Central memory CD4-positive, alpha-beta T cell (primary cell): ENCODE measurements at places on chromosomes 6 and 20.

- DNase-seq: no peak
These were observed 139.1 kb downstream of the COL9A1 start for GRCh38 chr6:70163795-70164194.

GRCh38 chr20:46588532-46589511 lies 38.4 kb upstream of the OCSTAMP start:
- DNase-seq: no peak

DNA sequence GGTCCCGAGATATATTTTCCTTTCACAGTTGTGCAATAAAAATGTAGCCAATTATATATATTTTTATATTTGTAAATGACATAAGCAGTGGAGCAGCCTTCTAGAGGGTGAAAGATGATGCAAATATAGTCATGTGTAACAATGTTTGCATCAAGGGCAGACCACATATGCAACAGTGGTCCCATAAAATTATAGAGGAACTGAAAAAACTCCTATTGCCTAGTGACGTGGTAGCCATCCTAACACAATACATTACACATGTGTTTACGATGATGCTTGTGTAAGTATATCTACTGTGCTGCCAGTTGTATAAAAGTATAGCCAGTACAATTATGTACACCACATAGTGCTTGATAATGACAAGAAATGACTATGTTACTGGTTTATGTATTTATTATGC lies 162.8 kb downstream of the ZFAND3 start:
- DNase-seq: no peak

DNA sequence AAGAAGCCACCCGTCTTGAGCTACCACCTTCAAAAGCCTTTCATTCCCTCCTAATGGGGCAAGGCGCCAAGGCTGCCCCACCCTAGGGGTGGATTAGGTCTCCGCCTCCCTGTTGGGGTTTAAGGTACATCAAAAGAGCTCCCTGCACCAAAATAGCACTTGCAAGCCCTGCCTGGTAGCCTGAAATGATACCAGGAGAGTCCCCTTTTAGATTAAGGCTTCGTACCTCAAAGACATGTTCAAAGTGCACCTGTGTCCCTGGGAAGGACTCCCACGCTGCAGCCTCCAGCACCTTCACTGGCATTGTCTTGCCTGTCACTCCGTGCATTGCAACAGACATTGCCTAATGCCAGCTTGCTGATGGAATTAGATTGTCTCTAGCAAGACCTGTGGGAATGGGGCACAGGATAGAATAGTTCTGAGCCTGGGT lies 15.7 kb upstream of the CDKN1A start:
- DNase-seq: no peak

- no peak for DNase-seq
These were observed 70.0 kb downstream of the CD109 start for GRCh38 chr6:73766040-73766439.

DNA sequence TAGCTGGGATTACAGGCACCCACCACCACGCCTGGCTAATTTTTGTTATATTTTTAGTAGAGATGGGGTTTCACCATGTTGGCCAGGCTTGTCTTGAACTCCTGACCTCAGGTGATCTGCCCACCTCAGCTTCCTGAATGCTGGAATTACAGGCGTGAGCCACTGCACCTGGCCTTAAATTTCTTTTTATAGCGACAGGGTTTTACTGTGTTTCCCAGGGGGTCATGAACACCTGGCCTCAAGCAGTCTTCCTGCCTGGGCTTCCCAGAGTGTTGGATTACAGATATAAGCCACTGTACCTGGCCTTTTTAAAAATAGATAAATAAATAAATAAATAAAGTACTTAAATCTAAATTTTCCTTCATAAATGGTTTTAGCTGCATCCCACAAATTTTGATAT lies 57.5 kb downstream of the LIN28B start:
- no peak for DNase-seq

GRCh38 chr6:127180426-127180825 lies 62.0 kb downstream of the RSPO3 start:
- DNase-seq: no peak

DNA sequence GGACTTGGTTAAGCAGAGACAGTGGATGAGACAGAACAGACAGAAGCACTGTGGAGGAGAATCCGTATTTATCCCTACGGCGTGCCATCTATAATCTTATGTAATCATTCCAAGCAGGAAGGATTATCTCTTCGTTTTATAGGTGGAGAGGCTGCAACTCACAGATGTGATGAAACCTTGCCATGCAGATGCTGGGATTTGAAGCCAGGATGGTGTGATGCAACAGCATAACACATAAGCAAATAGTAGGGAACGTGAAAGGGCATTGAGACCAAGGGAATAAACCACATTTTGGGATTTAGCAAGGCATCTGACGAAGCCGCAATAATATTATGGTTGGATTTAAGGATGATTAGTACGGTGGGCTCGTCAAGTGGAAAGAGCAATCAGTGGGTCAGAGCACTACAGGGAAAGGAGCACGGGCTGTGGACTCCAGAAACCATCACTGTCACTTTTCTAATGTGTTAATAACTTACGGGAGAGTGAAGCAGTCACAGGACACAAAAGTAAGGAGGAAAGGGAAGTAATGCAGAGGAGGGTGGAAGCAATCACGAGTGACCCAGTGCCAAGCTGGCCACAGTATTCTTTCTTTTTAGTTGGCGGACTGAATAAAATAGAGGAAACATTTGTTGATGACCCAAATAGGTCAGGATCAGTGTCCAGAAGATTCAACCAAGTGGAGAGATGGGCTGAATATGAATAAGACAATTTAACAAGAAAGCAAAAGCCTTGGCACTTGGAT lies 119.6 kb upstream of the EDN1 start:
- DNase-seq: no peak

GRCh38 chr20:62696434-62696957 lies 12.1 kb upstream of the NTSR1 start:
- no peak for DNase-seq

- no peak for DNase-seq
These were observed 135.0 kb downstream of the SLC16A10 start for GRCh38 chr6:111222341-111222740.
